Activated CD4-positive, alpha-beta memory T cell treated with anti-CD3 and anti-CD28 coated beads for 36 hours (primary cell): ENCODE measurements at places on chromosomes 1 and 21.

GRCh38 chr1:200738327-200738948, at the start of gene CAMSAP2:
CAMSAP2 (plus strand) TSS chr1:200738893; CDS start chr1:200739828, 935 bp downstream.
- peak; percentile 73 for DNase-seq

- no peak for DNase-seq
These were observed 44.1 kb upstream of the KCNJ15 start for GRCh38 chr21:38212706-38213105.

DNA sequence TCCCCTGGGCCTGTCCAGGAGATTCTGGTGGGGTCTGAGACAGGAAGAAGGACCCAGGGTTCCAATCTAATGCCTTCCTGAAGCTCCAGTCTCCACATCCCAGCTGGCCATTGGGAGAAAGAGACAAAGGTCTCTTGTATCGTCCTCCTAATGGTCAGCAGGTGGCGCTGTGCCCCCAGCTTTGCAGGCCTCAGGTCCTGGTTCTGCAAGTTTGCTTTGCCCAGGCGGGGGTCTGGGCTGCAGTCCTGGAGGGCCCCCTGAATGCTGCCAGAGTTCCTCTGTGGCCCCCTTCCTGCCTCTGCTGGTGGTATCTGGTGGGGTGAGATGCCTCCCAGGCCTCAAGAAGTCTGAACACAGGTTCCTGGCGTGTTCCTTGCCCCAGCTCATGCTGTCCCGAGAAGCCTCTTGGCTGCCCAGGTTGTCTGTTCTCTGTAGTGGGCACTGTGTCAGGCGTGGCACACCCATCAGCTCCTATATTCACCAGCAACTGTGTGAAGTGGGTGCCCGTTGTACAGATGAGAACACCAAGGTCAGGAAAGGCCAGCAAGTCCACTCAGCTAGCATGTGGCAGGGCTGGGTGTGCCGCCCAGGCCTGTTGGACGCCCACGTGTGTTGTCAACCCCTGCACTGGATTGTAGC, 33.8 kb upstream of the CSF3R start:
- DNase-seq: peak; percentile 56

- DNase-seq: no peak
These were observed 45.5 kb downstream of the DHRS3 start for GRCh38 chr1:12572522-12572921.

DNA sequence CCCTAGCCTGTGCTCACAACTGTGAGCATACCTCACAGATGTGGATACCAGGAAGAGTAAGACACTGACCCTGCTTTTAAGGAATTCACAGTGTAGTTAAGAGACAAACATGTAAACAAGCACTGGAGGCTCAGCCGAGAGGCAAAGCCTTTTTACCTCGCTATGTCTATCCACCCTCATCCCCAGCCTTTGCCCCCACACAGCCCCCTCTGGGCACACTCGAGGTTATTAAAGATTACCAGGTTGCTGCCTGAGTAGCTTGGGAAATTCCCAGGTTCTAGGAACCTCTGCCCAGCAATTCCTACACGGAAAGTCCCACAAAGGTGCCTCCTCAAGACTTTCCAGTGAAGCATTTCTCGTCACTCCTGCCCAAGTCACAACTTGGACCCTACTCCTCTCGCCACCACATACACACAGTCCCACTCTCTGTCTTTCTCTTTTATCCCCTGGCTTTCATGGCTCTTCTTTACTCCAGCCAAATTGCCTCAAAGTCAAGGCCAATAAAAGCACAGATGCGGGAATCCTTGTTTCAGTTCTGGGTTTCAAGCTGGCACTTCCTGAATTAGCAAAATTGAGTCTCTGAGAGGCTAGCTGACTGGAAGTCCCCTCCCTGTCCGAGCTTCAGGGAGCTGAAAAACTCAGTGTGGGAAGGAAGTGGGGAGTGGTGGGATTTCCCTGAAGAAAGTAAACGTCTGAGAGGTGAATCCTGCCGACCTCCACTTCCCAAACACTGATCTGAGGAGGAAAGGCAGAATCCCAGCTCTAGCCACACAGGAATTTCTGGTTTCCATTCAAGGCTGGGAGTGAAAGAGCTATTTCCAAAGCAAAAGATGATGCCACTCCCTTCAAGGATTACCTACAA, 7.6 kb downstream of the DENND2D start:
- DNase-seq: peak; percentile 49

DNA sequence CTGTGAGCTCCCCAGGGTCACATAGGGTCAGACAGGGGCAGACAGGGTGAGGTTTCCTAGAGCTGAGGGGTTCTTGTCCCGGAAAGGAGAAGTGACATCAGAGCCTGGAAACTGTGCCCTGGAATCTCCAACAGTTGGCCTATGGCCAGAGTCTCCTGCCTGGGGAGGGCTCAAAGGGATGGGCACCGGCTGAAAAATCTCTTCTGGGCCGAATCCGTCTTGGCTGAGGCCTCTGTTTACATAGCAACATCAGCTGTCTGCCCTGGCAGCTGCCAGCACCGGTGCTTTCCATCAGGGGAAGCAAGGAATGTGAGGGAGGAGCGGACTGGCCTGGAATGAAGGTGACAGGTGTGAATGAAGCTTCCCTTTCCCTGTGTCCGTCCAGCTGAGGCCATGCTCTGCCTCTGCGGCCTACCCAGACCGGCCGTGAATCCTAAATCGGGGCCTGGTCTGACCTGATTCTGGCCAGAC, 30.7 kb downstream of the VASH2 start:
- DNase-seq: no peak

- DNase-seq: peak; percentile 97
These were observed 22.7 kb upstream of the IFNGR2 start for GRCh38 chr21:33380483-33380998.

DNA sequence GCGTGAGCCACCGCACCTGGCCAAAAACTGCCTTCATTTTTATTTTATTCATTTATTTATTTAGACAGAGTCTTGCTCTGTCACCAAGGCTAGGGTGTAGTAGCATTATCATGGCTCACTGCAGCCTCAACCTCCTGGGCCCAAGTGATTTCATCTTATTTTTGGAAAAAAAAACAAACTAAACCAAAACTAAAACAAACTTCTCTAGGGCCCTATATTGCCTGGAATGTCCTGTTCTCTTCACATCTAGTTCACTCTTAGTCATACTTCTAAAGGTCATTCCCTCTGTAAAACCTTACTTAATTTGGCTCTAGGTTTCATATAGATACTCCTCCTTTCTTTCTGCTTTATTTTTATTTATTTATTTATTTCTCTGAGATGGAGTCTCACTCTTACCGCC, 15.6 kb downstream of the RPS27 start:
- no peak for DNase-seq

DNA sequence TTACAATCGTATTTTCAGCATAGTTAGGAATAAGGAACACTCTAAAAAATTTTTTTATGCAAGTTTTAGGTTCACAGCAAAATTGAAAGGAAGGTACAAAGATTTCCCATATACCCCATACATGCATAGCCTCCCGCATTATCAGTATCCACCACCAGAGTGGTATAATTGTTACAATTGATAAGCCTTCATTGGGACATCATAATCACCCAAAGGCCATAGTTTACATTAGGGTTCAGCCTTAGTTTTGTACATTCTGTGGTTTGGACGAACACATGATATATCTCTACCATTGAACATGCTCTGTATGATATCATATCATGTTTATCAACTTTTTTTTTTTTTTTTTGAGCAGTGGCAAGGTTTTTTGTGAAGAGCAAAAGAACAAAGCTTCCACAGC, 180.0 kb downstream of the SDCCAG8 start:
- no peak for DNase-seq

GRCh38 chr1:177569476-177569875, 398.7 kb downstream of the BRINP2 start:
- no peak for DNase-seq

- no peak for DNase-seq
These were observed 120.7 kb downstream of the TM2D1 start for GRCh38 chr1:61604261-61604660.

- DNase-seq: no peak
These were observed 27.7 kb downstream of the C1QB start for GRCh38 chr1:22680726-22681125.

DNA sequence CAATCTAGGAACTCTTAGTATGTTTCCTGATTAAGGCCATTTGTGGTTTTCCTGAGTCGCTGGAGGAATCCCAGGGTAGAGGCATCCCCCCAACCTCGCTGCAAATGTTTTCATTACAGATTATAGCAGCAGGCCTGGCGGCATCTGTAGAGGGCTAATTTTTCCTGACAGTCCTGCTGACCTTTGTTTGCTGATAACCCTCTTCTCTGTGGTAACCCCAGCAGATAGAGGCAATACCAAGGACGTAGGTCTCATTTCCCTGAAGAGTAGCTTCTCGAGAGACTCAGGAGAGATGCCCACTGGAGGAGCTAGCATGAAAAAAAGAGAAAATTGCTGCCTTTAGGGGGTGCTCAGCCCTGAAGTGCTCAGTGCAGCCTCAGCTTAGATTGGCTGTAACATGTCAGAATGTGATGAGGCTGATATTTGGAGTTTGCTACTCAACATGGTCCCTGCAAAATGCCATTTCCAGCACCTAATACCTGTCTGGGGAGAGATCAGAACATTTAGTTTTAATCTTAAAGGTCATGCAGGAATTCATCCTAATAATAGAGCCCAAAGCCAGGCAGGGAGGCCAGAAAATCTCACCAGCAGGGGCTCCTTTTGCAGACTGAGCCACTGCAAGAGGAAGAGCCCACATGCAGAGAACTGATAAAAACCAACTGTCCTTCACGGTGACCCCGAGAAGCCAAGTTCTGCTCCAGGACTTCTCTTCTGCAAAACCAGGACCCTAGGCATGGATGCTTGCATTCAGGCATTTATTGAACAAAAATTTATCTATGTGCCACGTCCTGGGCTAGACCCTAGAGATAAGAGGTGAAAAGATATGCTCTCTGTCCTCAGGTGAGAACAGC, 184.5 kb downstream of the KAZN start:
- DNase-seq: no peak

- no peak for DNase-seq
These were observed 3.5 kb upstream of the TRIT1 start for GRCh38 chr1:39886757-39887231.

DNA sequence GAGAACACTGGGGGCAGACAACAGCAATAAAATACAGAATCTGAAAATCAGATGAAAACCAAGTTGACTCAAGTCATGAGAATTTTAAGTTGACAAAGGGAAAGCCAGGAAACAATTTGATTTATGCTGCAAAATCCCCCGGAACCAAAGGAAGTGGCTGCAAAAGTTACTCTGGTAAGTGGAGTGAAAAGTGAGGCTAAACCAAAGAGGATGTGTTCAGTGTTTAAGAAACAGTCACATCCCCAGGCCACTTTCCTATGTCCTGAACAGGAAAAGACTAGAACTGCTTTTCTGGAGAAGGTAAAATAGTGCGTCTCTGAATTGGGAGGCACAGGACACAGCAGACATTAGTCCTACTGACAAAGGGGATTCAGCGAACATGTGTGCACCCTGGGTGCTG, 5.9 kb downstream of the TARBP1 start:
- DNase-seq: no peak

GRCh38 chr1:119622311-119623192, 25.5 kb downstream of the ZNF697 start:
- DNase-seq: no peak

DNA sequence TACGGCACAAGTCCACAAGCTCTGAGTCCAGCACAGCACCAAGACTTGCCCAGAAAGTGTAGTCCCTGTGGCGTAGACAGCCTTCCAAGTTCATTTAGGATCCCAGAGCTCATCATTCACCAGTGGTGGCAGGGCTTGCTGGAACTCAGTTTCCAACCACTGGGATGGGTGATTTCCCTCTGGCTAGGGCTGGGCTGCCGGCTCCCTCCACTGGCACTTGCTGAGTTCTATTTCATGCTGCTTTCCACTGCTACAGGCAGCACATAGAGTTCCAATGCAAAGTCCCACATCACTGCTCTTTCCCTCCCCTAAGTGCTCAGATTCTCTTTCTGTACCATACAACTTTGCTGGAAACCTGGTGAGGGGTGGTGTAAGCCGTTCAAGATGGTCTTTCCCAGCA, 510.3 kb upstream of the TMPRSS15 start:
- DNase-seq: no peak

DNA sequence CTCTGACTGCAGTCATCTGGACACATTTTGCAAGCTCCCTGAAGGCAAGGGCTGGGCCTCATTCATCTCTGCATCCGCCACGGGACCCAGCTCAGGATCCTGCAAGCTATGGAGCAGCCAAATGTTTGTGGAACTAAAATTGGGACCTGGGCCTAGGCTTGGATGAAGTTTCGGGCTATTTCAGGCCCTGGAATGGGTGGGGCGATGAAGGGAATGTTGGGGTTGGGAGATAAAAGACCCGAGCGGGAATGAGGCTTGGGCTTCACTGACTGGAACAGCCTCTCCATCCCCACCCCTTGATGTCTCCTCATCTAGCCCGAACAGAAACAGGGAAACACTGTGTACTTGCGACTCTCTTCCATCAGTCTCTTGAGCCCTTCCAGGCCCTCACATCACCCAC, 7.3 kb upstream of the AHCYL1 start:
- no peak for DNase-seq

GRCh38 chr1:31617916-31618746, 642 bp downstream of the HCRTR1 start:
- peak; percentile 53 for DNase-seq

- DNase-seq: no peak
These were observed 269.0 kb upstream of the USP24 start for GRCh38 chr1:55484173-55484572.

- no peak for DNase-seq
These were observed 216.9 kb downstream of the NUF2 start for GRCh38 chr1:163538667-163539066.

DNA sequence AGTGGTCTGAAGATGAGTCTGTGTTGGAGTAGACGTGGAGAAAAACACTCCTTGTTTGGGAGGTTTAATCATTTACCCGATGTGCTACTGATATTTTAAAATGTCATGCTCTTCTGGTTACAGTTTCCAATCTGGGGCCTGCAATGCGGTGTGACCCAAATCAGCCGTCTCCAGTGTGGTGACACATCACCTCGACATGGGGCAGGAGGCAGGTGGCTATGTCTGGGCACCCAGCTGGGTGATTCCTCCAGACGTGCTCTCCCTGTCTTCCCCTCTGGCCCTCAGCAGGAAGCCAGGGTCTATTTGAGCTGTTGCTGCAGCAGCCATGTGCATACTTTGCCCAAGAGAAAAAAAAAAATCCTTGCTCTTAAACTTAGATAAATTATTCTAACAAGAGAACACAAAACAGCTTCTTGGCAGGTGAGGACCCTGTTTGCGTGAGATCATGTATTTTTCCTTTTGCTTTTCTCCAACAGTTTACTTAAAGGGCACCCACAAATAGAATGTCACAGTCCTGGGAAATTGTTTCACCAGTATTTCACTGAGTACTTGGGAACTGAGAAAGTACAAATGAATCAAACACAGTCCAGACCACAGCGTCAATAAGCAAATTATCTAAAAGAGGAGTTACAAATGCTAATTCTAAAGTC, 38.9 kb upstream of the MAP10 start:
- no peak for DNase-seq

DNA sequence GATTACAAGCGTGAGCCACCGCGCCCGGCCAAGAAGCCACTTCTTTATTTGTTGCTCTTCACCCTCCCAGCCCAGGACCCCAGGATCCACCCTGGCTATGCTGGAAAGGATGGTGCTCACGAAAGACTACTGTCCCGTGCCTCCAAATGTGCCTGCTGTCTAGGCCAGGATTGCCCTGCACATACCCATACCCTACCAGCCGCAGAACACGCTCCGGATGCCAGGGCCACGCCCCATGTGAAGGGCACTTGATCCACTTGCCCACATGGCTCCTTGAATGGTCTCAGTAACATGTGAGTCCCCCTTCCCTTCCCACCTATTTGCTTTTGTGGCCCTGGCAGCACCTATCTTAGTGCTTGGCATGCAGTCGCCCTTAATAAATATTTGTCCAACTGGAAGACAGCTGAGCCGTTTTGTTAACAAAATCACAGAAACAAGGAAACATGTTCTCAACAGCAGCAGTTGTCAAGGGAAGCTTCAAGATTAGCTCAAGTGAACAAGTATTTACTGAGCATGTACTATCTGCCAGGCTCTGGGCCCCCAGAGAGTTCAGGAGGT, 13.8 kb upstream of the UBXN10 start:
- no peak for DNase-seq
